COLO829 (cell line): ENCODE measurements at places on chromosomes 2 and 18.

- DNase-seq, result no peak
Observed at GRCh38 chr2:18180912-18181311, 302.4 kb downstream of the KCNS3 start.

DNA sequence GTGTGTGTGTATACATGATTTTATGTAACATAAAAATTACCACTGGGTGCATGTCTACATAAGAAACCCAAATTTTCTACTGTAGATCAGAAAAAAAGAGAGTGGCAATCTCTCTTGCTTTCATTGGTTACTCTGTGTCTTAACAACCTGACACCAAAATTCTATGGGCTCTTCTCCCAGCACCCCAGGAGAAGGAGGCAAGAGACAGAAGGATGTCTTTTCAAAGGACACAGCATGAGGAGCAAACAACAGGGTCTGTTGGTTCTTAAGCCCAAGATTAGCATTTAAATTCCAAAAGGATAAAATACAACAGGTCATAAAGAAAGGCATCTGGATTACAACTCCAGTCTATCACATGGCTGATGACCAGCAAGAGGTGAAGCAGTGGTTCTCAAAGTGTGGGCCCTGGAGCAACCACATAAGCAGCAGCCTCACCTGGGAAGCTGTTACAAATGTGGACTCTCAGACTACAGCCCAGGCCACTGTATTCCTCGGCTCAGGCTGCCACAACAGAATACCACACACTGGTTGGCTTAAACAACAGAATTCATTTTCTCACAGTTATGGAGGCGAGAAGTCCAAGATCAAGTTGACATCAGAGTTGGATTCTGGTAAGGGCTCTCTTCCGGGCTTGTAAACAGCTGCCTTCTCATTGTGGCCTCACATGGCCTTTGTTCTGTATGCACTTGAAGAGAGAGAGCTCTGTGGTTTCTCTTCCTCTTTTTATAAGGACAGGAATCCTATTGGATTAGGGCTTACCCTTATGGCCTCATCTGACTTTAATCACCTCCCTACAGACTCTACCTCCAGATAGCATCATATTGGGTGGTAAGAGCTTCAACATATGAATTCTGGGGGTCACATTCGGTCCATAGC lies 79.8 kb upstream of the RNF152 start:
- no peak for DNase-seq

GRCh38 chr2:122875091-122875865 lies 1119.8 kb downstream of the TSN start:
- no peak for DNase-seq

DNA sequence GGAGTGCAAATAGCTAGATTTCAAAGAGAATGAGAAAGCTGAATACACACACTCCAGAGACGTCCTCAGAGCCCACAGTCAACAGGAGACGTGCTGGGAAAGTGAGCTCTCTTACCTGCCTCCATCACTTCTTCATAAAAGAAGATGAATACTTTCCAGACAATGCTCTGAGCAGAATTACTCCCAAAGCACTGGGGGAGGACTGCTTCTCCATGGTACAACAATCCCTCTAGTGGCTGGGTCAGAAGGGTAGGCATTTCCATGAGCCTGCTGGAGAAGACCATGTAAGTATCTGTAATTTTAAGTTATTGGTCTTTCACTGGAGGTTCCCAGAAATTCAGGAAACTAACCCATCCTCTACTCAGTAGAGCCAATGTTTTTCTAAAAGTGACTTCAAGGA lies 190.3 kb downstream of the RBM43 start:
- no peak for DNase-seq

GRCh38 chr2:109269706-109270504 lies 140.9 kb downstream of the SH3RF3 start:
- no peak for DNase-seq

GRCh38 chr2:28950941-28951630 lies 30.0 kb upstream of the TOGARAM2 start:
- no peak for DNase-seq

DNA sequence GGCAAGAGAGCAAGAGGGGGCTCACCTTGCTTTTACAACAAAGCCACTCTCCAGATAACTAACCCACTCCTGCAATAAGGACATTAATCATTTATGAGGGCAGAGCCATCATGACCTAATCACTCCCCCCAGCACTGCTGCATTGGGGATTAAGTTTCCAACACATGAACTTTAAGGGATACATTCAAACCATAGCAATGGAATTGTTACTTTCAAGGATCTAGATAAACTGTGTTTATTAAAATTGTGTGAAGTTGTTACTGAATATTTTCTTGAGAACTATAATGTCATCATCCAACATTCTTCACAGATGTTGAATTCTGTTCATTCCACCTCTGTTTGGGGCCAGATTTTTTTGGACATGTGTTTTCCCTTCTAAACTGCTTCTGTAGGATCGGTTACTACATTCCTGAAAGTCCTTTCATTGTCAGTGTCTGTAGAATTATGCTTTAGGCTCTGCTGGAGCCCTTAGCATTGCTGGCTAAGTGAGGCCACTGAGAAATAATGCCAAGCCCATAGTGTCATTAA lies 50.4 kb downstream of the SPATS2L start:
- no peak for DNase-seq

GRCh38 chr2:191693166-191693565 lies 15.2 kb downstream of the NABP1 start:
- no peak for DNase-seq

GRCh38 chr2:122081751-122082150 lies 326.3 kb downstream of the TSN start:
- DNase-seq, result no peak

- peak; percentile 69 for DNase-seq
Observed at GRCh38 chr2:11203480-11203879, 48.2 kb downstream of the SLC66A3 start.

DNA sequence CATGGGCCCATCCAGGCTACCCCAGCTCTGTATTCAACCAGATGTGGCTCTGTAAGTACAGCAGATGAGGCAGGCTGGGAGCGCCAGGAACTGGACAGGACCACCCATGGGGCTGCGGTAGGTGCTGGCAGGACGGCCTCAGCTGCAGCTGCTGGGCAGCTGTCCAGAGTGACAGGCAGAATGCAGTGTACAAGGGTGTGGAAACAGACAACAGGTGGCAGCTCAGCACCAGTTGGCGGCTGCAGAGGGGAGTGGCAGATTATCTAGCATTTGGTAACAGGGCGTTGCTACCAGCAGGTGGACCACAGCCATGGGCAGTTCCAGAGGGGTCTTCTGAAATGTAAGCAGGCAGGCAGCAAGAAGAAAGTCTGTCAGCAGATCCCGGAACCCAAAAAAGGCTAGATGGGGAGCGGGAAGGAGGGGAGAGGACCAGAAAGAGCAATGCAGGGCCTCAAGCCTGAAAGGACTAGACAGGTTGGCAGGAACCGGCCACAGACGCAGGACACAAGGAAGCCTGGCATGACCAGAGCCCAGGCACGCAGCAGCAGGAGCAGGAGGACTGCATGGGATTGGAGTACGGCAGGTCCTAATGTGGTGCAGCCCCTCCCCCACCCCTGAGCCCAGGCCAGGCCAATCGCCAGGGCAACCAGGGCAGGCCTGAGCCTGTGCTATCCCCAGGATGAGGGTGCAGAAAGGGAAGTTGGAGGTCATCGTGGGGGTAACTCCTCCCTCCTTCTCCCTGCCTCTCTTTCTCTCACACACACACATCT lies 24.7 kb downstream of the PKDCC start:
- no peak for DNase-seq

GRCh38 chr18:10286580-10287150 lies 167.8 kb upstream of the APCDD1 start:
- DNase-seq, result no peak

- DNase-seq, result no peak
Observed at GRCh38 chr2:100653449-100654035, 90.7 kb downstream of the PDCL3 start.

DNA sequence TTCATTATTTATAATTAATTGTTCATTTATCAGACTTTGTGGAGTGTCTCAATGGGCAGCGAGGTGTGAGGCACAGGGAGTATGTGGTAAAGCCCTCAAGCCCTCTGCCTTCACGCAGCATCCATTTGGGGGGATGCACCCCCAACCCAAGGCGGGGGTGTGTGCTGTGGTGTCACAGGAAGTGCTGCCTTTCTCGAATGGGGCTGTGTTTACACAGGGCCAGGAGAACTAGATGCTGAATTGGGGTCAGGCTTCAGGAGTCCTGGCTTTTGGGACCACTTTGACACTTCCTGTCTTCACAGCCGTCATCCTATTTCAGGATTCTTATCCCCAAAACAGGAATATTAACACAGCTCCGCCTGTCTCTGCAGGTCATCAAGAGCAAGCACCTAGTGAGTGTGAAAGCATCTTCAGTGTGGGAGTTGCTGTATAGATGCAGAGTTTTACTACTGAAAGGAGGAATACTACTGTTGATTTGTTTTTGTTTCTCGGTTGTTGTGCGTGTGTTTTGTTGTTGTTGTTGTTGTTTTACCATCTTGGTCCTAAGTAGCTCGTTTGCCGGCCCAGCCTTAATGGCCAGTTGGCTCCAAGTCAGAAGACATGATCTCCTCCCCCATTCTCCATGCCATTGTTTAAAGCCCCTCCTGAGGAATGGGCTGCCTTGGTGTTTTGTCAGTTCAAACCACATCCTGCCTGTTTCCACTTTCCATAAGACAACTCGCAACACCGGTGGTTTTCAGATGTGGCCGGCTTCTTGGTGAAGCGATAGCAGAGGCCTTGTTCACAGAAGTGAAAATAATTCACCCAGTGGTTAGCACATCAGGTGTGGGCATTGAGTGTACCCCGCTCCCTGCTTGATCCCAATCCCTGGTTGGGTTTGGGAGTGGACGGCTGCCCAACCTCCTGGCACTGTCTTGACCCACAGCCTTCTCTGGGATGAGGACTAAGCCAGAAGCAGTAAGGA lies 221.3 kb downstream of the BCL2 start:
- DNase-seq, result no peak

- no peak for DNase-seq
Observed at GRCh38 chr2:43944915-43945314, 50.9 kb downstream of the LRPPRC start.

- DNase-seq, result no peak
Observed at GRCh38 chr2:139480161-139480650, 700.0 kb upstream of the NXPH2 start.

- no peak for DNase-seq
Observed at GRCh38 chr18:48020337-48021250, 90.1 kb upstream of the SMAD2 start.

DNA sequence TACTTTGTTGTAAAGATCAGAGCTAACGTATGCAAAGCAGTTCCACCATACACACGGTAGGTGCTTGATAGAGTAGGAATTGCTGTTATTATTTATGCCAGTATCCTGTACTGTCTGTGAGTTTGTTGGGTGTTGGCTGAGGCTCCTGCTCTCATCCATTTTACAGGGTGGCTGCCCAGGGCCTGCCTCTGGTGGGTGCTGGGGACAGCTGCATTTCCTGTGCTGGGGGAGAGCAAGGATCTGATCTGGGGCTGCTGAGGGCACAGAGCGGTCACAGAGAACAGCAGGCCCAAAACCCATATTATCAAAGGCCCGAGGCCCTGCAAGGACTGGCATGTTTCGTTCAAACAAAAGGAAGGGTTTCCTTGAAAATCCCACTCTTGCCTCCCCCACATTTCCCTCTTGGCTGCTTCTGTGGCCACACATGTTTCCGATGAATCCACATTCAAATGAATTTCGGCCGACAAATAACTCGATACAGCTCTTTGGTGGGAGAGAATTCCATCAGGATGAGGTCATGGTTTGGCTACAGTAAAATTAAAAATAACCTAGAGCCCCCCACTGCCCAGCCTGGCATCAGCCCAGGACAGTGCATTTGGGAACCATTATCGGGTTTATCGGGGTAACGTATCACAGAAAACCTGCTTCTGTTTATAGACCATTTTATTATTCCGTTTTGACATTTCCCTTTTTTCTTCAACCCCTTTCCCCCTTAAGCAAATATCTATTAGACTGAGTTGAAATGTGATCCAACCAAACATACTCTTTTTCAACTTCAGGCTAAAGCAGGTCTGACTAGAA lies 143.4 kb downstream of the CYRIA start:
- DNase-seq, result no peak

DNA sequence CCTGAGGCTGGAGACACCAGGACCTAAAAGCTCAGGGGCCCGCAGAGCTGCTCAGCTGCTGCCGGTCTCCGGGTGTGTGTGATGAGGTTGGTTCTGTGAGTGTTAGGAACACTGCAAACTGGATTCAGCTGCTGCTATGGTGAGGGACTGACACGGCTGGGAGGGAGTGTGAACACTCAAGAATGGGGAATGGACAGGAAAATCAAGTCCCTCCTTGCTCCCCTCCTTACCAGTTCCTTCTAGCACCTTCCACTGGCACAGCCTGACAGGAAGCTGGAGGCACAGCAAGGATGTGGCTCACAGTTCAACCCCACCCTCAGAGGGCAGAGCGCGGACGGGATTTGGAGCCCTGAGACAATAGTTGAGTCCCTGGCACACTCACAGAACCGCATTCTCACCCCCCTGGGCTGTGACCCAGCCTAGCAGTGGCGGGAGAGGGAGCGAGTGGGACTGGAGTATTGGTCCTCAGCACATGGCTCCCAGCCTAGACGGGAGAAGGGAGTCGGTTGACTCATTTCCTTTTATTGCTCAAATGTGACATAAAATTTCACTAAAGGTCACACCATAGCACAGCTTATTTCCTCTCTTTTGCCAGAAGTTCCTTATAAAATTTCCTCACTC lies 42.5 kb downstream of the LRRC30 start:
- peak; percentile 13 for DNase-seq
